ENCODE measurements at places on chromosomes 1 and 21.

- DNase-seq, result no peak
Measured at GRCh38 chr1:17865912-17866739, 111.0 kb downstream of the ACTL8 start.

- peak; percentile 90 for DNase-seq
Measured at GRCh38 chr1:43653339-43653738, 3.4 kb downstream of the KDM4A start.

GRCh38 chr1:95278173-95279006 is 44.4 kb downstream of the RWDD3 start:
- no peak for DNase-seq

GRCh38 chr1:42806171-42806570 is 10.8 kb upstream of the ERMAP start:
- no peak for DNase-seq

GRCh38 chr1:55213151-55213884 is 1.8 kb downstream of the USP24 start:
- peak; percentile 53 for DNase-seq

- DNase-seq, result peak; percentile 29
Measured at GRCh38 chr1:54597455-54598030, 25.8 kb downstream of the FAM151A start.

DNA sequence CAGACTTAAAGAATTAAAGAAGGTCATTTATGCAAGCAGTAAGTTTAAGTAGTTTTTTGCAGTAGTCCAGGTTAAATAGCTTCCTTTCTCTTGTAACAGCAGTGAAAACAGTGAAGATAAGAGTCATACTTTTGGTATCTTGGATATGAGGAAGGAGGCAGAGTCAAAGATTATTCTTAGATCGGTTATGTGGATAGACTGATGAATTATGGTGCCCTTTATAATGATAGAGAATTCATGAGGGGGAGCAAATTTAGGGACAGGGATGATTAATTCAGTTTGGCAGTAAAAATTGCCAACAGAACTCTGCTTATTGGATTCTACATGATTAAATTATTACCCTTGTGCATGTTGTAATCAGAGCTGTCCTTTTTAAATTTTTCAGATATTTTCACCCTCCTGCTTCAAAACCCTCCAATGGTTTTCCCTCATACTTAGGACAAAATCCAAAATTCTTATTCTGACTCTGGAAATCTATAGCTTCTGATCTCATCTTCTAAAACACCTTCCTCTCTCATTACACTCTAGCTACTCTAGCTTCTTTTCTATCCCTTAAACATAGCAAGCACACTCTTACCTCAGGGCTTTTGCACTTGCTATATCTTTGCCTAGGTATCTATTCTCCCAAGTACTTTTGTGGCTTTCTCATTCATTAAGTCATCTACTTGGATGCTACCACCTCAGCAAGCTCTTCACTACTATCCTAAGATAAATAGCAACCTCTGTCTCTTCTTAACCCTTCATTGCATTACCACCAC is 79.8 kb downstream of the PKN2 start:
- no peak for DNase-seq

DNA sequence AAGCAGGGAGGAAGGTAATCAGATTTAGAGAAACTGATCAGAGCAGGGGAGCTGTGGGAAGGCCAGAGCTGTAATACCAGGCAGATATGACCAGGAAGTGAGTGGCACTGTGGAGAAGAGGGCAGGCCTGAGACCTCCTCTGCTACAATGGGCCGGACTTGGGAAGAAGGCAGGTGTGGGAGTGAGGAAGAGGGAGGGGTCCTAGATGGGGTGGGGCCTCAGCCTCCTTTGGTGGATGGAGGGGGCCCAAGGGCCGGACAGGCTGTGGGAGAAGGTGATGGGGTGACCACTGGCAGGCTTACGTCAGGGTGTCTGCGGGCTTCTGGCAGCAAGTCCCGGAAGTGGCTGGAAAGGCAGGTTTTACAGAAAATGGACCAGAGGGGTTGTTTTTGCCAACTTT is 5.0 kb upstream of the HPCA start:
- no peak for DNase-seq

GRCh38 chr1:119547306-119547705 is 40.3 kb downstream of the HSD3B1 start:
- DNase-seq, result no peak

DNA sequence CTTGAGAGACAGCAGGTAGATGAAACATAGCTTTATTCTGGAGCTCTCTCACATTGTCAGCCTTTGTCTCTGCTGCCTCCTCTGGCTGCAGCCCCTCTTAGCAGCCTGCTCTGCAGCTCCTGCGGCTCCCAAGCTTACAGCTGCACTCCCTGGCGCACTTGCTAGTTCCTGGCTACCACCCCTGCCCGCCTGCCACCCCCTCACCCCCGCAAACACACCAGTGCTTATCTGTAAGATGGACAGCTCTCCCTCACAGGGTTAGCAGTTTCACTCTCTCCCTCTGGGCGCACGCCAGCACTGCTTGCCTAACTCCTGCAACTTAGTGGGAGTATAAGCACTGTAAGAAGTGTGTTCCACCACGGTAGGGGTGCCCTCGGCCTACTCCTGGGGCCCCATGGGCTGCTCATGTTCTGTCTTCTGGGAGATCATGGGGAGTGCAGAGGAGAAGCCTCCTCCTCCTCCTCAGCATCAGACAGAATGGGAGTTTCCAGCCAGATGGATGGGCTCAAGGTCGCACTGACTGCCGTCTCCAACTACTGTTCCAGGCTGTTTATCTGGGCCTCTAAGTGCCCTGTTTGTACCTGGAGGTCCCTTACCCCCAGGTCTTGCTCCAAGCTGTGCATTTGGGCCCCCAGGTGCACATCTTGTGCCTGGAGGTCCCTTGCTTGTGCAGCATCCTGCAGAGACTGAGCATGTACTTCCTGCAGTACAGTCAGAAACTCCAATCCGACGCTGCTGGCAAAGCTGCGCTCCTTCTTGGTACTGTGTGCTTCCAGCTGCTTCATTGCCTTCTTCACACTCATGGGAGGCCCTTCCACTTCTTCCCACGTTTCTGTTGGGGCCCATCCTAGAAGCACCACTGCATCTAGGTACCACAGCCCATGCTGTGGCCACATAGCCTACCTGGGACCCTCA is 1388.1 kb downstream of the AMY1C start:
- peak; percentile 50 for DNase-seq

- no peak for DNase-seq
Measured at GRCh38 chr1:91795591-91796389, 90.2 kb downstream of the TGFBR3 start.

DNA sequence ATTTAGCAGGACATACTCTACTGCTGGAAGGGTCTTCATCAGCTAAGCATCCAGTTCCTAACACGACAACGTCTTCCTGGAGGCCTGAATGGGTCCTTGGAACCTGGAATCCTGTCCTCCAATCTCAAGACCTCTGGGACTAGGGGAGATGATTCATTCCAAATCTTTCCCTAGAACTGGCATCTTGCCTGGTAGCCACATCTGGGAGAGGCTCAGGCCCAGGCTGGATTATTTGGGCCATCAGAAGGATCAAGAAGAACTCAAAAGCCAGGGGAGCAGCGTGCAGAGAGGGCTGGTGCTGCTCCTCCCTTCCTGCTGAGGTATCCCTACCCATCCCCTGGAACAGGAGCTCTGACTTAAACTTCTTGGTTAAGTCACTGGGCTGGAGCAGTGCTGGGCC is 2.8 kb upstream of the PHLDA3 start:
- DNase-seq, result no peak

- no peak for DNase-seq
Measured at GRCh38 chr1:85202092-85202863, 1.5 kb upstream of the SYDE2 start.

GRCh38 chr1:212512816-212513559 is 80.3 kb downstream of the NENF start:
- no peak for DNase-seq

- no peak for DNase-seq
Measured at GRCh38 chr1:245873068-245873467, 634.0 kb downstream of the SMYD3 start.

DNA sequence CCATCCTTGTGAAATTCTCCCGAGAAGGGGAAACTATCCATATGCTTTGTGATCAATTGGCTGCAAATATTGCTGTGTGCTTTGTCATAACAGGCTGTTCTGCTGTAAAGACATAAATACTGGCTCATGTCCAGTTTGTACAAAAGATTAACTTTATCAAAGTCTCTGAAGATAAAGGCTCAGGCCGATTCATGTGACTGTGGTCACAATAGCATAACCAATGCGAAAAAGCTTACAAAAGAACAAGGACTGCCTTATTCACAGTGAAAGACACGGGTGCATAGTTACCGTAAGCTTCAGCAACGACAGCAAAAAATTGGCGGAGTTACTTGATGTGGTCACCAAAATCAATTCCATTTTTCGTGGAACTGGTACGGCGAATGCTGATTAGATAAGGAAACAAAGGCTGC is 173.6 kb upstream of the CHRM3 start:
- DNase-seq, result no peak

- no peak for DNase-seq
Measured at GRCh38 chr1:240526312-240526711, 85.6 kb downstream of the GREM2 start.

GRCh38 chr1:27141266-27142003 is 13.5 kb downstream of the SLC9A1 start:
- no peak for DNase-seq

DNA sequence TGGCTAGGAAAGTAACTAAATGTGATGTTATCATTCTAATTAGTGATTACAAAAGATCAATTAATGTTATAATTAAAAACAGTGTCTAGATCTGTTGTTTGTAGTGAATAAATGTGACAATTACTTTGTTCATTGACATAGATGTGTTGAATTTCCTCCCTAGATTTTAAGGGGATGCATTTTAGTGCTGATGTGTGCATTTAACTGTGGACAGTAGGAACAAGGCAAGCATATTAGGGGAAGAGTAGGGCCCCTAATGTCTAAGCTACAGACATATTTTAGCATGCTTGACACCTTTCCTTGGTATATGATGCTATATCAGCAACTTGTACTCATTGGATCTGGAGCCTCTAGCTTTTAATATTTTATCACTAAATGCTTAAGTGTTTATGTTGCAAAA is 48.9 kb downstream of the NFIA start:
- no peak for DNase-seq

DNA sequence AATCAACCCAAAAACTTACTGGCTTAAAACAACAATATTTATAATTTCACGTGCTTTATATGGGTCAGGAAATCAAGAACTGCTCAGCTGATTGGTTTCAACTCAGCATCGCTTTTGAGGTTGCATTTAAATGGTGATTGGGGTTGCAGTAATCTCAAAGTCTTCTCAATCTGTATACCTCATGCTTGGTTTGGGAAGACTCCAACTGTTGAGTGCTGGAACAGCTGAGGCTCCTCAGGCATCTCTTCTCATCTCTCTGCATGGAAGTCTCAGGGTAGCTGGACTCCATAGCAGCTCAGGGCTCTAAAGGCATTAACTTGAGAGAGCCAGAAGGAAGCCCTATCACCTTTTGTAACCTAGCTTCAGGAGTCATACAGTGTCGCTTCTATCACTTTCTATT is 35.1 kb downstream of the AK5 start:
- DNase-seq, result no peak

- DNase-seq, result no peak
Measured at GRCh38 chr1:145690587-145691558, 16.3 kb downstream of the PDZK1 start.

- DNase-seq, result no peak
Measured at GRCh38 chr1:226664413-226665101, 74.5 kb downstream of the ITPKB start.

- DNase-seq, result no peak
Measured at GRCh38 chr1:228372183-228373003, 34.2 kb downstream of the TRIM11 start.

DNA sequence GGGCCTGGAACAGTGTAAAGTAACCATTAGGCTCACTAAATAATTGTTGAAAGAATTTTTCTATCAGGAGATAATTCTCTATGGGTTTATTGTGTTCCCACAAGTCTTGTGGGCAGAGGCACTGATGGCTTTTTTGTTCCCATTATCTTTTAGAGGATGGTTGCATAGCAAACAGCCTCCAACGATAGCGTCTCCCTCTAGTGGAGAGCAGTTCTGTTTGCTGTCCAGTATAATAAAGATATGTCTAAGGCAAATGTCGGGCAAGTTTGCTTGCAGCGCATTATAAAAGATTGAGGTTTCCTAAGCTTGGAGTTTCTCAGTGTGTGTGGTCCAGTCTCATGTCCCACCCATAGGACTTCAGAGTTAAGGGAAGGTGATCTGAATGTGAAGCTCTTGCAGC is 1.3 kb upstream of the SLC6A17 start:
- DNase-seq, result peak; percentile 35

DNA sequence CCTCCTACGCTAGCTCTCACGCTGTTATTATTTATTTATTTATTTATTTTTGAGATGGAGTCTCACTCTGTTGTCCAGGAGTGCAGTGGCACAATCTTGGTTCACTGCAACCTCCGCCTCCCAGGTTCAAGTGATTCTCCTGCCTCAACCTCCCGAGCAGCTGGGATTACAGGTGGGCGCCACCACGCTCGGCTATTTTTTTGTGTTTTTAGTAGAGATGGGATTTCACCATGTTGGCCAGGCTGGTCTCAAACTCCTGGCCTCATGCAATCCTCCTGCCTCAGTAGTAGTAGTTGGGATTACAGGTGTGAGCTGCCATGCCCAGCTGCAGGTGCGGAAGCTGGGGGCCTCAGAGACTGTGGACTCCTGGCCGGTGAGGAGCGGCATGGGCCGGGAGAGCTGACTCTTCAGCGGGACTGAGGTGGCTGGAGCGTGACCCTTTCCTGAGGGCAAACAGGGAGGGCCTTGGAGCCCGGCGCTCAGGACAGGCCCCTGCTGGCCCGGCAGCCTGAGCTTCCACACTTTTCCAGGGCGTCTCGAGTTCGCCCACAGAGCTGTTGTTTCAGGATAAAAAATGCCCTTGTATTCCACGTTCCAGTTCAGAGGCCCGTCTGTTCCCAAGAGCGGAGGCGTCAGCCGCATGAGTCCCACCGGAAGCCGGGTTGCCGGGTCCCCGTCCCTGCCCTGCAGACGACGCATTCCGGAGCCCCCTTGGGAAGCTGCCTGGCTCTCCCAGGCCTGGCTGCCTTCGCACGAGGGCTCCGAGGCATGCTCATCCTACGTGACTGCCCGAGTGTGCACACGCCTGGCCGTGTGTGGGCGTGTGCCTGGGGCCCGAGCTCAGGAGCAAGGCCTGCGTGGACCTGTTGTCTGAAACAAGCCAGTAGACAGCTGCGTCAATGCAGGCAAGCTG is 126.2 kb downstream of the SIK1 start:
- no peak for DNase-seq

DNA sequence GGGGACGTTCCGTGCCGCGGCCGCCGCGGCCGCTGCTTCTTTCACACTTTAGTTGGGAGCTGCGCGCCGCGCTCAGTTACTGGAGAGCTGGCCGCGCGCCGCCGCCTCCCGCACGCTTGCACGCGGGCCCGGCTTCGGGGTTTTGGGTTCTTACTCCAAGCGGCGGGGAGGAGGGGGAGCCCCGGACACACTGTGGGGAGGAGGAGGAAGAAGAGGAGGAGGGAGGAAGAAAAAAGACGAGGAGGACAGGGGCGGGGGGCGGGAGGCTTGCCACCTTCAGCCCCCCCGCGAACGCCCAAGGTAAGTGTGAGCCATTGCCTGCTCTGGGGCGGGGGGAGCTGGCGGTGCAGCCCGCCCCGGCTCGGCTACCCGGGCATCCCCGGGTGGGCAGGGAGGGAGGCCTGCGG is 243 bp downstream of the C1orf21 start:
- no peak for DNase-seq

All from Kasumi-1 (cell line).